ENCODE measurements at places on chromosomes 11 and 22.

GRCh38 chr11:5239046-5239445, 4.8 kb upstream of the HBD start:
- no peak for DNase-seq

GRCh38 chr22:38613588-38613987, 42.6 kb downstream of the FAM227A start:
- no peak for DNase-seq

DNA sequence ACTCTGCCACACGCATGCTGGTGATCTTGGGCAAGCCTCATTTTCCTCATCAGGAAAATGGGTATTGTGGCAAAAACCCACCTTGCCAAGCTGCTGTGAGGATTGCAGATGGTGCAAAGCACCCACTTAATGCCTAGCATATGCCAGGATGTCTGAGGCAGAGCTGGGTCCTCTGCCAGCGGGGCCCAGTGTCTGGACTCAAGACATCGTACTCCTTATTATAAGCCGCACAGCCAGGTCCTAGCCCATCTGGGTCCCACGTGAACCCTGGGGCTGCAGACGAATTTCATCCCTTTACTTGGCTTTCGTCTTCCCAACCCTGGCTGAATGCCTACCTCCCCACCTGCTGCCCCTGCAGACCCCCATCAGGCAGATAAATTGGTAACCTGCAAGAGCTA, 34.5 kb upstream of the ALX4 start:
- no peak for DNase-seq

DNA sequence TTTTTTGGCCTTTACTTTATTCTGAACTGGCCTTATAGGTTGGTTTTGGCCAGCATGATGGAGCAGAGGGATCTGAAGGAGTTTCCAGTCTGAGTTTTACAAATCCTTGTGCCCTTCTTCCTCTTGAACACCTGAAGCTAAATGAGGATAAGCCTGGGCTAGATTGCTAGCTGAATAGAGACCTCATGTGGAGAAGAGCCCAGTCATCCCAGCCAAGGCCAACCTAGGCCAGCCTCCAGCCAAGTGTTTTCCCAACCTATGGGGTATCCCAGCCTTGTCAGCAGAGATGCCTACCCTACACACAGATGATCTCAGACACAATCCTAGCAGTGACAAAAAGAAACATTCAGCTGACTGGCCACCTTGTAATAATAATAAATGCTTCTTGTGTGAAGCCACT, 966 bp upstream of the CASP12 start:
- DNase-seq: no peak

DNA sequence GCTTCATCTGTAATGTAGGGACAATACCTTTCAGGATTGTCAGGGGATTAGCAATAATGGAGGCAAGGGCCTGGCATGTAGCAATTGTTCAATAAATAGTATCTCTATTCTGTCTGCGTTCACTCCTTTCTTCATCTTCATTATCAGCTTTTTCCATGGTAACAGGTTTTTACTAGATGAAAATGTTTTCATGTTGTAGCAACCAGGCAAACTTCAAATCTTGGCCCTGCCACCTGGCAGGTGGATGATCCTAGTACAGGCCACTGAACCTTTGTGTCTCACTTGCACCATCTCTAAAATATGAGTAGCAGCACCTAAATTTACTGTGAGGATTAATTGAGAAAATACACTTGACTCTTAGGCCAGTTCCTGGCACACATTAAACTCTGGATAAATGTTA, 83.4 kb downstream of the SWAP70 start:
- DNase-seq: no peak

- DNase-seq: no peak
Observed at GRCh38 chr22:49203859-49204598, 623.6 kb downstream of the BRD1 start.

DNA sequence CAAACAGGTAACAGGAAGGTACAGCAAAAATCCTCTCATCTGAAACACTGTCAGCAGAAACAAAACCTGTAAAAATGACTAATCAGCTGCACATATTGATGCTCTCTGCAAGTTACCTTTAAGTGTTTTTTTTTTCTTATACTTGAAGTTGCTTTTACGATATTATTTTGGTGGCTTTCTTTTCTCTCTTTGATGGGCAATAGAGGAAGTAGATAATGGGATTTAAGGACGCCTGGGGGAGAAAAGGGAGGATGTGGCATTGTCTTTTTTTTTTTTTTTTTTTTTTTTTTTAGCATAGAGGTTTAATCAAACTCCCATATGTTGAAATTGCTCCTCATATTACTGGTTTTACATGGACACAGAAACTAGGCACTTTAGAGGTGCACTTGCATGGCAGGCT, 11.4 kb upstream of the ADSL start:
- no peak for DNase-seq

DNA sequence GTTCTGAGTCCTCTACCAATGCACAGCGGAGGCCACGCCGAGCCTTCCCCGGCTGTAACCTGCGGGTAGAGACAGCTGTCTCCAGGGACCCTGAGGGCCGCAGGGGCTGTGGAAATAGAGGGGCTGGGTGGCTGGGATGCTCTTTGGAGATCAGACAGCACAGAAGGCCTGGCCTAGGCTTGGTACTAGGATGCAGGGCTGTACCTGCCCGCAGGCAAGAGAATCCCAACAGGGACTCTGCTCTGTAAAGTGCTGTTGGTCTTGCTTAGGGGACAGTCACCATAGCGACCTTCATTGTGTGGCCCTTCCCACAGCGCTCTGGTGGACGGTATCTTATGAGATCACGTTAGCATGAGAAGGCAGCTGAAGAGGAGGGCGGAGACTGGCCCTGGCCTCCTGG, 11.3 kb upstream of the KCNJ5 start:
- no peak for DNase-seq

DNA sequence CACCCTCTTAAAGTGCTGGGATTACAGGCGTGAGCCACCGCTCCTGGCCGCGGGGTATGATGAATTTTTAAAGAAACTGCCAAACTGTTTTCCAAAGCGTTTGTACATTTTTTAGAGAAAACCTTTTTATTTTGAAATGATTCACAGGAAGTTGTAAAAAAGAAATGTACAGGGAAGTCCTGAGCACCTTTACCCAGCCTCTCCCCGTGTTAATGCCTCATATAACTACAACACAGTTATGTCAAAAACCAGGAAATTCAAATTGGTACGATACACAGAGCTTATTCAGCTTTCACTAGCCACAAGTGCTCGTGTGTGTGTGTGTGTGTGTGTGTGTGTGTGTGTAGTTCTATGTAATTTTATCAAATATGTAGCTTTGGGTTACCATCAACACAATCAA, 7.0 kb upstream of the FAM118A start:
- no peak for DNase-seq

GRCh38 chr11:100512475-100512874, 174.6 kb upstream of the ARHGAP42 start:
- no peak for DNase-seq

DNA sequence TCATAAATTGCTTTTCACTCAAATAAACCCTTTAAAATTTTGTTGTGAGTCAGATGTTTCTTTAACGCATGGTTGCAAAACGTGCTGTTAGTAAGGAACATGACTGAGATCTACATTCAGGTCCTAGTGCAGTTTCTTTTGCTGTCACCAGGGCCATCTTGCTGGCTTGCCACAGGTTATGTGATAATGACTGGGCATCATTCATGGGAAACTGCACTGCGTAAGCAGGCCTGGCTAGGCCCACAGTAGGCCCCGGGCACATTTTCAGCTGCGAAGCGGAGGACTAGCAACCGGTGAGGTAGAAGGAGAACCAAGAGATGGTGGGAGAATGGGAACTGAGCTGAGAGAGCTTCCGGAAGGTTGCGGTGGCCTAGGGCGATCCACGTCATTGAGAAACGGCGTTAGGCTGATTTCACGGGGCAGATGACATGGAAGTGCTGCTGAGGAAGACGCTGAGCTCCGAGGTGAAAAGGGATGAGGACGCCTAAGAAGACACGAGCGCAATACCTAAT, 3.2 kb upstream of the KLHDC7B start:
- no peak for DNase-seq

DNA sequence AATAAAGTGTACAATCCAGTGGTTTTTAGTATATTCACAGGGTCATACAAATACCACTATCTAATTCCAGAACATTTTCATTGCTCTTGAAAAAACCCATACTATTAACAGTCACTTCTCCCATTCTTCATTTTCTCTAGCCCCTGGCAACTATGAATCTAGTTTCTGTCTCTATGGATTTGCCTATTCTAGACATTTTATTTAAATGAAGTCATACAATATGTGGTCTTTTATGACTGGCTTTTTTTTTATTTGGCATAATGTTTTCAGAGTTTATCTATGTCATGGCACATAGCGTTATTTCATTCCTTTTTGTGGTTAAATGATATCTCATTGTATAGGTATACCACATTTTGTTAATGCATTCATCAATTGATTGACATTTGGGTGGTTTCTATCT, 59.4 kb downstream of the KDM2A start:
- no peak for DNase-seq

DNA sequence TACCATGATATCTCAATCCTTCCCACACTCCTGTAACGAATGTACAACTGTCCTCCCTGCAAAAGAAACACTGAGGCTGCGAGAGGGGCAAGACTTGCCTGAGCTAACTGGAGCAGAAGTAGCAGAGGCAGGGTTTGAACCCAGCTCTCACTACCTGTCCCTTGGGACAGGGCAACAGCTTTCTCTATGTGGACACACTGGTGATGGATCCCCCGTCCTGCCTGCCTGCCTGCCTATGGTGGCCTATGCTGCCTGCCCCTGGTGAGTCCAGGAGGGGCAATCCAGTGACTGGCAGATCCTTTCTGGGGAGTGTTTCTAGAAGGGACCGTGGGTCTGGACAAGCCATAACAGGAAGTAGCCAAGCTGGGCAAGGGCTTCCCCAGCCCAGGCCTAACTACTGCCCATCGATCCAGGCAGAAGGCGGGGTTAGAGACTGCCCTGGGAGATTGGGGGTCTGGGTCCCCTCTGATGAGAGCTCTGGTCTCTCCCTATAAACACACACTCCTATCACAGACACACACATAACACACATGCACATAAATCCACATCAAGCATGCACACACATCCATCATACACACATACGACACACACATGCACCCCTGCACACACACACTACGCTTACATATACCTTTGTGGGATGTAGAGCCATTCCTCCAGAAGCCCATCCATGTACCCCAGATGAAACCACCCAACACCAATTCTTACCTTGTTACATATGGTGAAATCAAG, 1.1 kb upstream of the EMID1 start:
- no peak for DNase-seq

- no peak for DNase-seq
Observed at GRCh38 chr11:134932761-134933160, 520.7 kb upstream of the B3GAT1 start.

GRCh38 chr11:43585877-43586608, 94.5 kb upstream of the HSD17B12 start:
- DNase-seq: no peak

- no peak for DNase-seq
Observed at GRCh38 chr11:100706179-100706578, 19.1 kb downstream of the ARHGAP42 start.

DNA sequence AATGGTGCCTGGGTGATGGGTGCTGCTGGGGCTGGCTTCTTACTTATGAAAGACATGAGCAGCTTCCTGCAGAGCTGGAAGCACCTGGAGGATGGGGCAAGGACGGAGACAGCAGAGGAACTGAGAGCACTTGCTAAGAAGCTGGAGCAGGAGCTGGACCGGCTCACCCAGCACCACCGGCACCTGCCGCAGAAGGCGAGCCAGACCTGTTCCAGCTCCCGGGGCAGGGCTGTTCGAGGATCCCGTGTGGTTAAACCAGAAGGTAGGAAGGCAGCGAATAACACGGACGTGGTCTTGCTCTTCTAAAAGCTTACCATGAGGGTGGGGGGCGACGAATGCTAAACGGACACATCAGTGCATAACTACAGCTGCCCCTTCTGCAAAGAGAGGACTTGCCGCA, 9.3 kb downstream of the APOL5 start:
- no peak for DNase-seq

All from naive thymus-derived CD4-positive, alpha-beta T cell (primary cell).